Breast epithelium (tissue), 4 donors: ENCODE measurements at places on chromosomes 7 and 10.

DNA sequence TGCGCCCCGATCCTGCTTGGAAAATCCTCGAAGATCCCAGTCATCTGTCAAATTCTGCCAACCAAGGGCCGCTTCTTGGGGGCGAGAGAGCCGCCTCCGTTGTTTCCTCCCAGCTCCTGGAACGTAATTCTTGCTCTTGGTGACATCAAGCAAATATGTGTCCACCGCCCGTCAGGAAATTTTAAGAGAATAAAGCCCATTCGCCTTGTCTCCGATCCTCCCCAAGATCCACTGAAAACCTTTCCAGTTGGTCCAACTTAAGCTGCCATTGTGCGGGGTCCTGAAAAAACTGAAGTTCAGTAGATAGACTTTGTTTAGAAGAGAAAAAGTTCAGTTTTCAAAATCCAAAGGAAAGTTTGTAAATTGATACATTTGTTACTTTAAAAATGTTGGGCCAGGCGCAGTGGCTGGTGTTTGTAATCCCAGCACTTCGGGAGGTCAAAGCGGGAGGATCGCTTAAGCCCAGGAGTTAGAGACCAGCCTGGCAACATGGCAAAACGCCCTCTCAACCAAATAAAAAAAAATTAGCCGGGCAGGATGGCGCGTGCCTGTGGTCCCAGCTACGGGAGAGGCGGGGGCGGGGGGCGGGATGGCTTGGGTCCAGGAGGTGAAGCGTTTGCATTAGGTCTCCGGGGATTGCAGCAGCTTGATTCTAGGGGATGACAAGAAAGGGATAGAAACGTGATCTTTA is 1.0 kb upstream of the ZNF800 start:
- DNase-seq = no peak

DNA sequence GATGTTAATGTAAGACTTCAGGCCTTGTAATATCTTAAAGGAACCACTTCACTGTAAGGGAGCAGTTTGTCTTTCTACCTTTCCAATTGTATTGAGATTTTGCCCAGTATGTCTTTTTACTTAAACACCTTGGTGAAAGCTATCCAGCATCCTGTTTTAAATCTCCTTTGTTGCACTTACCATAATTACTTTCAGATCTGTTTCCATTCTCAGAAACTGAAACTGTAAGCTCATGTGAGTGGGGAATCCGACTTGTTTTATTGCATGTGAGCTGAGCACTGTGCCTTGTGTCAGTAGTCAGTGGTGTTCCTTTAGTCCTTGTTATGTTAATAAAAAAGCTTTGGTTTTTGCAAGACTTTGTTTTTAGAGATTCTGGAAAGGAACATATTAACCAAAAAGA is 42.2 kb downstream of the BMPR1A start:
- no peak for DNase-seq

DNA sequence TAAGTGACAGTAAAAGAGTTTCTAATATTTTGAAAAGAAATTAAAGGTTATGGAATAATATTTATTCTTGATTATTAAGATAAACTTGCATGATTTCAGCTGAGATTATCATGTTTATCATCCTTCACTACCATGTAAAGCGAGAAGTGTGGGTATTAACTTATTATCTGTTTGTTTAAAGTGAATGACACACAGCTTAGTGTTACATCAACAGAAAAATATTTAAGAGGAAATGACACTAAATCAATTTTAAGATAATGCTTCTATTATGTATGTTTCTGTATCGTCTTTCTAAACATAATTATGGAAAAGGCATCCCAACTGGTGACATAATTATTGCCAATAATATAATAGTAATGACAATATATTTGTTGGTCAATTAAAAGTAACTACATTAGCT is 213.1 kb downstream of the PCDH15 start:
- no peak for DNase-seq

GRCh38 chr7:95631527-95631926 is 35.2 kb upstream of the PDK4 start:
- no peak for DNase-seq

DNA sequence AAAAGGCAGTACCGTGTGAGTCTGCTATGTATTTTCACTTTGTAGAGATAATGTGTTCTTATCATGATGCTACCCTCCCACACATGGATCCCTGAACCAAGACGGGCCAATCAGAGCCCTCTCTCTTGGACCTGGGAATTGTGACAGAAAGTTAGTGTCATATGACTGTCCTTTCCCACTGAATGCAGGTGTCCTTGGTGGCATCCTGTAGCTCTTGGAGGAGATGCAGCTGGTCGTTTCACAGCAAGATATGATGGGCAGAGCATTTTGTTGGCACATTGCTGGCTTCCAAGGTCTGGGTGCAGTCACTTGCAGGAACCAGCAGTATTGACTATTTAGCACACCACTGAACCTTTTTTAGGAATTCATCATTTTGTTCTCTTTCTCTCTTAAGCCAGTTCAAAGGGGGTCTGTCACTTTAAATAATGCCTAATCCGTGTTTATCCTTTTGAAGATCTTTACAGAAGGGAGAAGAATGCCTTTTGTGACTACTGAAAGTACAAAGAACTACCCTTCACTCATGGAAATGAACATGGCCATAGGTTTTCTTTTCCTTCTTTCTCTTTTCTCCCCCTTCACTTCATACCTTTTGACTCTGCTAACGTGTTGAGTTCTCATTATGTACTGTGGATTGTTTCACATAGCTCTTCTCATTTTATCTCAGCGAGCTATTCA is 125.1 kb downstream of the PLXDC2 start:
- DNase-seq = no peak

DNA sequence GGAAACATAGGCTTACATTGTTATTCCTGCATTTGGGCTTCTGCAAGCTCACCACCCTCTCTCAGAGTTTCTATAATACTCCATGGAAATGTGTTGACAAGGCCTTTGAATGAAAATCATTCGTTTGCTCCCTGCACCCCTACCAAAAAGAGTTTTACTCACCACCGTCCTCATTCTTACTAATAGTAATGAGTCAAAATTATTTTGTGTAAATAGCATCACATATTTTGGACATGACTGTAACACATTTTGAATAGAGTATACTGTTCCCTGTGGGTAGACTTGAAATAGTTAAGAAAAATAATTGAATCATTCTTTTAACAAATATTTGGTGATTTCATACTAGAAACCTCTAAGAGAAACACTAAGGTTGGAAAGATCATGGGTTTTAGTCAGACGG is 84.6 kb downstream of the AKAP9 start:
- DNase-seq = no peak

DNA sequence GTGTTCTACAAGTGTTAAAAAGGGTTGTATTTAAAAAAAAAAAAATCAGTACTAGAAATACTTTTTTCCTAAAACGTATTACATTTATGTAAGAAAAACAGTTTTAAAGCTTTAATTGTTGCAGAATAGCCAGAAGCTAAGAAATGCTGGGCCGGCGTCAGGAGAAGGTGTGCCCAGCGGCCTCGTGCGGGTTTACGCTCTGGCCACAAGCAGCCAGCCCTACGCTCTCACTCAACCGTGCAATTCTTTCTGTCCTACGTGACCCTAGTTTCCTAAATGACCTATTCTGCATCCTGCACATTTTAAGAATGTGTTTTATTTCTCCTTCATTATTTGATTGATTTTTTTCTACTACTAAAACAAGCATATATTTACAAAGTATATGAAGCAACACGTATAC is 279.7 kb upstream of the KLF14 start:
- DNase-seq = no peak
